Stimulated activated CD8-positive, alpha-beta memory T cell treated with anti-CD3 and anti-CD28 coated beads, Interleukin-7, amount 100 ng/mL, for 1 hour (primary cell): ENCODE measurements at places on chromosomes 4 and X.

DNA sequence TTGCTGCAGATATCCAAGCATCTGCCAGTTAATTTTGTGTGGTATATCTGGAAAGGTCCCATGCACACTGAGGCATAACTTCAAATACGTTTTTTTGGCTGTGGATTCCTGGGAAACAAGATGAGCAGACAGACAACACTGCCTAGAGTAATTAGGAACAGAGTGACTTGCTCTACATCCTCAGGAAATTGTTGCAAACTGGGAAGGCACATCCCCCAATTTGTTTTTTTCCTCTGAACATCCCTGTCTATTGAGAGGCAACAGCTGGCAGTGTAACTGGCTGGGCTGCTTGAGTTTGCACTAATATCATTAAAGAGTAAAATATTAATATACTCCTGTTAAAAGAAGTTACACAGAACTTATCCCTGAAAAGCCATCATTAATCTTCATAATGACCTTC, 207.7 kb upstream of the SLIT2 start:
- no peak for DNase-seq

- no peak for DNase-seq
Observed at GRCh38 chrX:10233696-10234095, 76.9 kb downstream of the CLCN4 start.

GRCh38 chrX:10423716-10424115, 196.7 kb downstream of the MID1 start:
- no peak for DNase-seq

DNA sequence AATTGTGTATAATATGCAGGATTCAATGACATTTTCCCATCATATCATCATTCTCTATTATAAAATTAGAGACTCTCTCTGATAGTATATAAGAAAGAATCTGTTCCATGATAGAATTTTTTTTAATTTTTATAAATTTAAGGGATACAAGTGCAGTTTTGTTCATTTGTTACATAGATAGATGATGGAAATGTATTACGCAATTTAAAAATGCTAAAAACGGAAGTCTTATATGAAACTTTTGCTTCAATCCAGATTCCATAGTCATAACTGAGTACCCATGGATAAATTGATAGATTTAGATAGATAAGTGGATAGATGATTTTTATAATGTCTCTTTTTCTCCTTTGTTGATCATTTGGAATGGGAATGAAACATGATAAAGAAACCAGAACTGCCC, 24.9 kb upstream of the MAGEB2 start:
- DNase-seq, result no peak

DNA sequence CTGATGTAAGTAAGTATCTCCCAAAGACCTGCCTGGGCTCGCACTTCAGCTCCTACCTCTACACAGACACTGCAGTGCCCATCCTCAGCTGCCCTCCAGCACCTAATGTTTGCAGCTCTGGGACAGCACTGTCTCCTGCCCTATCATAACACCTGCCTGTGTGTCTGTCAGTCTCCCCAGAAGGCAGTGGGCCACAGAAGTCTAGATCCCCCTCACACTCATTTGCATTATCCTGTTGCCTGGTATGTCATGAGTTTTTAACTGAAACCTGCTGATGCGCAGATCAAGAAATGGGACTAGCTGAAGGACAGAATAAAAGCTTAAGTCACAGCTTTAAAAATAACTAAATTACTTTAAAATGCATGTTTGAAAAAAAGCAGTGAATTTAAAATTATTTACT, 43.0 kb downstream of the LRP2BP start:
- no peak for DNase-seq

DNA sequence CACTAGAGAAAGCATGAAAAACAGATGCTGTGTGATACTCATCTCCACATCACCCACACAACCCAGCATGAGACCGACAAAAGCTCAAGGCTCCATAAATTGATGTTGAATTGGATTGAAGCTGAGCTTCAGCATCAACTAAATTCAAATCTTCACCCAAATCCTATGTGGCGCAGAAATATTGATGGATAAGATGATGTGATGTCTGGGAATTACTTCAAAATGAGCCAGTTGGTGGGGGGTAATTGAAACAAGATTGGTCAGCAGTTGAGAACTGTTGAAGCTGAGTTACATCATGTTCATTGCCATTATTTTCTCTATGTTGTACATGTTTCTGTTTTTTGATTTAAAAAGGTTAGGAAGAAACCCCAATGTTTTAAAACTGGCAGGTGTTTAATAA, 166.5 kb upstream of the STS start:
- no peak for DNase-seq

- no peak for DNase-seq
Observed at GRCh38 chr4:164023214-164023613, 528.7 kb downstream of the TMA16 start.

GRCh38 chr4:34105311-34105710, 2139.0 kb downstream of the ARAP2 start:
- DNase-seq, result no peak

DNA sequence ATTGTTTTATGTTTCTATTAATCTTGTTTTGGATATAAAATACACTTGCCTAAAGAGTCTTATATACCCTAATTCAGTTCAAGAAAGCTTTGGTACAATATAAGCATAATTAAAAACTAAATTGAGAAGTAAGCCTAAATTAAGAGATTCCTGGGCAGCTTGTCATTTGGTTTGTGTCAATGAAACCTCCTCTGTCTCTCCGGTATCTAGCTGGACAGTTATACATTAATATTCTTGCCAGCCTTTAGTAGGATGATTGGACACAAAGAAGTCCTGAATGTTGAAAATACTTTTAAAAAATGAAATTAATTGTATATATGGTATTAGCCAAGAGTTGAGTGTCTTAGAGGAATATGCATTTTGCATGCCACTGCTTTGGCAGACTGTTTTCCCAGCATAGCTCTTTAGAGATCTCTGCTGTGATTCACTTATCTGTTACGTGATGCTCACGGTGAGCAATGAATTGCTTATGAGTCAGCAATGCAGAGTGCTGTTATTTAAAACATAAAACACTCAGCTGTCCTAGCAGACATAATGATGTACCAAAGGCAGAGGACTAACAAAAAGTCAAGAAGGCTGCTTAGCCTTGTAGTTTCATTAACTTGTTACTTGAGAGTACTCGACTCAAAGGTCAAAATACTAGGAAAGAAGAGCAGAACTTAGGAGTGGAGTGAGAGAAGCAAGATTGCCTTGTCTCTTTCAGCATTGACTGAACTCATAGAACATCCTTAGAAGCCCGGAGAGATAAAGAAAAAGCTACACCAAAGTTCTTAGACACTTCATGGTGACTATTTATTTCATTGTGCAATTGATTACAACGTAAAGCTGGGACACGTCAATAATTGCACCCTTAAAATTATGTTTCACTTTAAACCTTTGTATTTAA, 1296.1 kb upstream of the PCDH7 start:
- DNase-seq, result no peak

DNA sequence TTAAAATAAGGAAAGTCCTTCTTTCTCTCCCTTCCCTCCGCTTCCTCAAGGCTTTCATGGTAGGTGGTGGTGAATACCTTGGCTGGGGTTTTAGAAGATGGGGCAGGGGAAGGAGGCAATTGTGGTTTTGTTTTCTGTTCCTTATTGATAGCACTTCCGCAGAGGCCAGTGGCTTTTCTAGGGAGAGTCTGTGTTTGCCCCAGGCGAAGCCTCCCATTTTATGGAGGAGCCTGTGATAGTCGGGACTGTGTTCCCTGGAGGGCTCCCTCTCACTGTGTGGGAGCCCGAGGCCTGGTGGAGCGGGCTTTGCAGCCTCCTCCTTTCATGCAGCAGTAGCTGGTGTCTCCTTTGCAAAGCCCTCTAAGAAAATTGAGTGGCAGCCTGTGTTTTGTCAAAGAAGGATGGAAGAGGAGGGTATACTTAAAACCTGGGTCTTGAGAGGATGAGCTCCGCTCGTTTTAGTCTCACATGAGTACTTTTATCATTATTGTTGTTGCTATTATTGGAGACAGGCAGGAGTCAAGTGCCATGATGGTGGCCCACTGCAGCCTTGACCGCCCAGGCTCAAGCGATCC, 29.8 kb upstream of the STOX2 start:
- DNase-seq, result no peak

DNA sequence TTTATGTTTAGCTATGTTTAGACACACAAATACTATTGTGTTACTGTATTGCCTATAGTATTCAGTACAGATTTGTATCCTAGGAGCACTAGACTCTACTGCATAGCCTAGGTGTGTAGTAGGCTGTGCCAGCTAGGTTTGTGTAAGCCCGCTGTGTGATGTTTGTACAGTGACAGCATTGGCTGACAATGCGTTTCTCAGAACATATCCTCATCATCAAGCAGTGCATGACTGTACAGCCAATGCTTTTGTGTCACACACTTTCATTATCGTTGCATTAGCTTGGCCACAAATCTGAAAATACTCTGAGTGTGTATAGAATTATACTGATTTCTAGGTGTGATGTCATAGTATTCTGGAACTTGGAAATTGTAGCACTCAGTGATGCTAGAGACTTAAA, 63.4 kb downstream of the CLDN34 start:
- DNase-seq, result no peak

GRCh38 chrX:136752796-136753195, 27.9 kb downstream of the ARHGEF6 start:
- no peak for DNase-seq

DNA sequence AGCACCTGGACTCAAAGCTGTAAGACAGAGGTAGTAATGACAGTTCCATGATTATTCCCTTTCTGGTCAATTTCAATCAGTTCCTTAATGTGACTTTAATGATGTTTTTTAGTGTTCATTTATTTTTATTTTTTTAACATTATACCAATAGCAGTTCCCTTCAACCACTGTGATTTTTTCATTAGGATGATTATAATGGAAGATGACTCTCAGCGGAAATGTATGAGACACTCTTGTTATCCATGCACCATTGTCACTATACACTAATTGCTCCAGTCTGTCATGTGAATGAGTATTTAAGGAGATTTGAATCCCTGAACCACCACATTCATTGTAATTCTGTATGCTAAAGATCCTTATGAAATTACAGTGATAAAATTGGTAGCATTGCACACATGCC, 2102.3 kb upstream of the AGA start:
- DNase-seq, result no peak

GRCh38 chr4:16672421-16672820, 226.0 kb downstream of the LDB2 start:
- DNase-seq, result no peak

GRCh38 chrX:93419642-93420041, 253.7 kb downstream of the NAP1L3 start:
- DNase-seq, result no peak

GRCh38 chrX:100494646-100495370, 84.7 kb upstream of the PCDH19 start:
- no peak for DNase-seq

DNA sequence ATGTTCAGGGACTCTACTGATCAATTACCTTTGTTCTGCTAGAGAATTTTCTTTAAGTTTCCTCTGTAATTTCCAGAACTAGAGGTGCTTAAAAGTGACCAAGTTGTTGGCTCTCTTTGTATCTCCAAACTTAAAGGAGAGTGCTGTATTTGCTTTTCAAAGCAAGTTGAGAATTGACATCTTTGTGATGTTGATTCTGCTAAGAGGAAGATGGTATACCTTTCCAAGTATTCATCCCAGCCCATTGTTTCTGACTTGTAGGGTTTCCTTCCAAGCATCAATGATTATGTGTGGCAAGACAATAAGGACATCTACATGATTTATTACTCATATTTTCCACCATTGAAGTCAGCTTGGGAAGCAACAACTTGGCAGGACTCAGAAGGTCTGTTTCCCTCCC, 190.6 kb downstream of the GC start:
- no peak for DNase-seq

- no peak for DNase-seq
Observed at GRCh38 chr4:42515156-42515884, 118.0 kb downstream of the SHISA3 start.

DNA sequence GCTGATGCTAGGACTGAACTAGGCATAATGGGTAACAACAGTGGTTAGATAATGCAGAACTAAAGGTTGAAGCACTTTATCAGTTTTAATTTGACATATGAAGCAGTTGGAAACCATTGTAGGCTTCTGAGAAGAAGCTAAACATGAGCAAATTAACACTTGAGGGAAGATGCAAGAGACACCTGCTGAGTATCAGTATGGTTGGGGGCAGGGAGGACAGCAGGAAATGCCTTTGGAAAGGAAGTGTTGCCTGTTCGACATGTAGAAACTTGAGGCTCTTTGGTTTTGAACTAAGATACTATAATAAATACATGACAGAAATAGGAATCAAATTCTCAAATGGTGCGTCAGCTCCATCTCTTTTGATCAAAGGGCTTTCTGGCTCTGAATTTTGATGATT, 115.6 kb downstream of the FHIP1A start:
- DNase-seq, result no peak

DNA sequence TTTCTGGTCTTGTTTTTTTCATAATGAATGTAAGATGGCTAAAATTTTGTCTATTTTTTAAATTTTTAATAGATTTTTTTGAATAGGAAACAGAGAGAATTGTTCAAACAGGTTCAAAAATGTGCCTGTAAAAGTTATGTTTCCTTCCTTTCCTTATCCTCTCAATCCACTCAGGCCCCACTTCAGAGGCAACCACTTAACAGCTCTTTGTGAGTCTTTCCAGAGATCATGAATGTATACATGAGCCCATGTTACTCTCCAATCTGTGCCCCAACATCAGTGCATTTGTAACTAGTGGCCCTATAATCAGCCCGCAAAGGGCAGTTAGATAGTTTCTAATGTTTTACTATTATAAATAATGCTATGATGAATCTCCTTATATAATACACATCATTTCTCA, 14.0 kb downstream of the CFI start:
- no peak for DNase-seq

- no peak for DNase-seq
Observed at GRCh38 chr4:8699479-8700145, 107.0 kb downstream of the CPZ start.

DNA sequence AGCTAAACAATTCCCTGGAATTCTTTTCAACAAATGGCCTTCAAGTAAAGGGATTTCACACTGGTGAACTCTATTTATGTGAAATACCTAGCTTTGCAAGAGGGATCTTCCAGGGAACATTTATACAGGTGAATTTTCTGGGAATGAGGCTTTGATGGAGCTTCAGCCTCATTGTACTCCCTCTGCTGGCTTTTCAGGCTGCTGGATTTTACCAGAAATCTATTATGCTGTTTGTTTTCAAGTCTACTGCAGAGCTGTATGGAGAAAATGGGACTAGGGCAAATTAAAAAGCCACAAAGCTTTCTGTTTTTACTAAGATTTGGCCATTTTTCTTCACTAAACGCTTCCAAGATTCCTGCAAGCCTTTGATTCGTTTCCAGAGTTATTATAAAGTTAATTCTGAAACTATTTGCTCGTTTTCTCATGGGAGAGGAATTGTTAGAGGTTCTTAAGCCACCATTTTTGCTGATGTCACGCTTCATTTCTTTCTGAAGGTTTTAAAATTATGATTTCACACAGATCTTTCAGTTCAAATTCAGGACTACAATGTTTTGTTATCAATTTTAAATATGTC, 31.6 kb downstream of the KDM6A start:
- DNase-seq, result no peak

DNA sequence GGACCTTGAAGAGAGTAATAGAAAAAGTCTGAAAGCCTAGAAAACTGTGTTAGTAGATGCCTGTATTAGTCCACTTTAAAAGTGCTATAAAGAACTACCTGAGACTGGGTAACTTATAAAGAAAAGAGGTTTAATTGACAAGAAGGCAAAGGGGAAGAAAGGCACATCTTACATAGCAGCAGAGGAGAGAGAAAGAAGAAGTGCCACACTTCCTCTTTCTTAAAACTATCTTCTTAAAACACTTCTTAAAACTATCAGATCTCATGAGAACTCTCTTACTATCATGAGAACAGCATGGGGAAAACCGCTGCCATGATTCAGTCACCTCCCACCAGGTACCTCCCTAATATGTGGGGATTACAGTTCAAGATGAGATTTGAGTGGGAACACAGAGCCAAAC, 18.8 kb upstream of the COL25A1 start:
- DNase-seq, result no peak
